ENCODE measurements at places on chromosomes 2 and 18. TPM values are rescaled to one million over a fixed set of nuclear protein-coding genes. Genes with fewer than 3 reads are reported as not detected.

DUSP2 gene
- 3.6 TPM for polyA plus RNA-seq

FIGLA gene
- not detected for polyA plus RNA-seq

CNTNAP5 gene
- polyA plus RNA-seq = 0.03 TPM

MFSD6 gene
- polyA plus RNA-seq = 9.3 TPM

CNDP1 gene
- polyA plus RNA-seq = 0.13 TPM
